Stimulated activated CD8-positive, alpha-beta memory T cell treated with anti-CD3 and anti-CD28 coated beads, Interleukin-4, amount 100 ng/mL, for 4 hours (primary cell): ENCODE measurements at places on chromosomes 12 and 14.

DNA sequence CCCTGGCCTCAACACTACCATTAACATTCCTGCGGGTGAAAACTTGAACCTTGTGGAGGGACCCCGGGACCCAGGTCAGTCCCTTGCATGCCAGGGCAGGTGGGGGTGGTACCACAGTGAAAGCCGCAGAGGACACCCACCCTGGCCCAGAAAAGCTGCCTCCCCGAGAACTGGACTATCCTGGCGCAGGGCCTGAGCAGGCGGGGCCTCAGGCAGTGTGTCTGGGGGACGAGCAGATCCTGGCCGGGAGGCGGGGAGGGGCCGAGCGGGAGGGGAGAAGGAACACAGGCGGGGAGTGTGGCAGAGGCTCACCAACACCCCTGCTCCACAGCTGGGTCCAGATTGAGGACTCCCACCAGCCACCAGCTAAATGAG, 10.0 kb downstream of the AHNAK2 start:
- DNase-seq, result no peak

GRCh38 chr12:19220852-19221466, 91.4 kb downstream of the PLEKHA5 start:
- DNase-seq, result no peak

- no peak for DNase-seq
Measured at GRCh38 chr14:59313144-59313651, 124.7 kb downstream of the DAAM1 start.

- DNase-seq, result no peak
Measured at GRCh38 chr14:60327447-60328331, 78.7 kb downstream of the PPM1A start.

GRCh38 chr12:96399919-96400630, at the start of gene CDK17:
CDK17 (minus strand) TSS chr12:96400439; CDS start chr12:96334836, 65,603 bp downstream.
- DNase-seq, result peak; percentile 80

DNA sequence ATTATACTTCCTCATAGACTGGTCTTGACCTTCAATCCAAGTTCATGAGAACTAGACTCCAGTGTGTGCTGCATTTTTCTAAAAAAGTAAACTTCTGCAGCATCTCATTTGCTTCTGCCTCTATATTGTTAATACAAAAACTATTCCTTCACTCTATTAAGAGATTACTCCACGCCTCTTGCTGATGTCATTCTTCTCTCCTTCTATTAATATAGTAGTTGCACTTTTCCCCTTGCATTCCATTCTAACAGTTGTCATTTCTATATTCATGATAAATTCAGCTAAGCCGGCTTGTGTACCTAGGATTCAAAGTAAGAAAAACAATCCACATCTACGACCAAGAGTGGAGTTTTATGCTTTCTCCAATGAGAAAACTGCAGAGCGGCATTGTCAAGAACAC, 480.4 kb upstream of the NOVA1 start:
- DNase-seq, result no peak

GRCh38 chr14:99252940-99253868, 18.8 kb downstream of the BCL11B start:
- DNase-seq, result no peak

DNA sequence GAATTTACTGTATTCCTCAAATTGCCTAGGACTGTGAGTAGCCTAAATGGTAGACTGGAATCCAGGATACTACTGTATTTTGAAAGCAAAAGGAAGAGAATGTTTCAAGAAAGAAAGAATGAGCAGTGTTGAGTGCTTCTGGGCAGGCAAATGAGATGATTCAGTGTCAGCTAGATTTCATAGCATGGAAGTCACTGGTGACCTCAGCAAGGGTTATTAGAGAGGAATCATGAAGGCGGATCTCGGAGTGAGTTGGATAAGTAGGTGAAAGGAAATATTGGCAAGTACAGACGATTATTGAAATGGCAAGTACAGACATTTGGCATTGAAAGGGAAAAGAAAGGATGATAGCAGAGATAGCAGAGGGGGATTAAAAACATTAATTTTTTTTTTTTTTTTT, 27.1 kb downstream of the VRK1 start:
- DNase-seq, result no peak

GRCh38 chr14:91228112-91229004, 16.1 kb downstream of the GPR68 start:
- DNase-seq, result peak; percentile 62

DNA sequence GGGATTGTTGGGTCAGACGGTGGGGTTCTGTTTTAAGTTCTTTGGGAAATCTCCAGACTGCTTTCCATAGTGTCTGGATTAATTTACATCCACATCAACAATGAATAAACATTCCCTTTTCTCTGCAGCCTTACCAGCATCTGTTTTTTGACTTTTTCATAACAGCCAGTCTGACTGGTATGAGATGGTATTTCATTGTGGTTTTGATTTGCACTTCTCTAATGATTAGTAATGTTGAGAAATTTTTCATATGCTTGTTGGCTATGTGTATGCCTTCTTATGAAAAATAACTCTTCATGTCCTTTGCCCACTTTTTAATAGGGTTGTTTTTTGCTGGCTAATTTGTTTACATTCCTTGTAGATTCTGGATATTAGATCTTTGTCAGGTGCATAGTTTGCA, 140.8 kb upstream of the CNTN1 start:
- no peak for DNase-seq
